ENCODE measurements at places on chromosomes 2 and 18.

- no peak for DNase-seq
These were observed 121.0 kb downstream of the MYO1B start for GRCh38 chr2:191366199-191366598.

- no peak for DNase-seq
These were observed 110.6 kb upstream of the TEX51 start for GRCh38 chr2:126788113-126788512.

- no peak for DNase-seq
These were observed 85.2 kb upstream of the LCLAT1 start for GRCh38 chr2:30361751-30362394.

GRCh38 chr2:44779793-44780192 is 161.7 kb upstream of the SIX3 start:
- no peak for DNase-seq

GRCh38 chr2:42161444-42161843 is 7.7 kb upstream of the EML4 start:
- no peak for DNase-seq

DNA sequence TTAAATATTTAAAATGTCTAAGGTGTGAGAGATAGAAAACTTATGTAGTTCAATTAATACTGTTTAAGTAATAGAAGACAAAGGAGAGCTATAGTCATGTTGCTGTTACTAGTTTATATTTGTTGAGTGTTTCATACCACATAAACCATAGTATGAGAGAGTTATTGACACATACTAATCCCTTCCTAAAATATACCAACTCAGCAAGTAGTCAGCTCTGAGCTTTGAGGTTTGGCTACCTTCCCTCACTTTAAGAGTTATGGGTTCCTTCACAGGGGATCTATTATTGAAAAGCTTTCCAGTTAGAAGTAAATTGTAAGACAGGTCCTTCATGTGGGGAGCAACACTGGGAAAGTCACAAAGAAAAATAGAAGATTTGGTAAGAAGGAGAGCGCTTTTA is 701.6 kb upstream of the ZEB2 start:
- no peak for DNase-seq
